ENCODE measurements at places on chromosomes 3 and 15. TPM values are rescaled to one million over a fixed set of nuclear protein-coding genes. Genes with fewer than 3 reads are reported as not detected.

DNA sequence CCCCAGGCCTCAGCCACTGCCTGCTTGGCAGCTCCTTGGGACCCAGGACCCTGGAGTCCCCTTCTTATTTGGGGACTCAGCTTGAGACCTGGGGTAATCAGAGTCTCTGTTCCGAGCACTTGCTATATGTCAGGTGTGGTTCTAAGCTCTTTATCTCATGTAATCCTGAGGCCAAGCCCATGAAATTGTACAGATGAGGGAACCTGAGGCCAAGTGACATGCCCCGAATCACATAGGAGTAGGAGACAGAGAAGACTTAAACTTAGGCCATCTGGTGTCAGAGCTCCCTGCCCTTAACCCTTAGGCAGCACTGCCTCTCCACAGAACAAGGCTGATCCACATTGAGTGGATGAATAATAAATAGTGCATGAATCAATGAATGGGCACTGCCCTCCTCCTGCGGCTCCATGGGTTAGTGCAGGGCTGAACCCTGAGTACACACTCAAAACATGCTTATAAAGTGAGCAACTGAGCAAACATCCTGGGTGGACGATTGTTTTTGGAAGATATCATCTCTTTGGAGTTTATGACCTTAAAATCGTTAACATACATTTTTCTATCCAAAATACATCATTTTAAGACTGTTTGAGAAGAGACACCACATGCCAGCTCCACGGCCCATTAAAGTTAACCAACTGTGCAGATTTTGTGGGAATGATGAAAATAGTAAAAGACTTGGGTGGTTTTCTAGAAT, 33.2 kb upstream of the IQSEC1 start:
- no peak for DNase-seq

DNA sequence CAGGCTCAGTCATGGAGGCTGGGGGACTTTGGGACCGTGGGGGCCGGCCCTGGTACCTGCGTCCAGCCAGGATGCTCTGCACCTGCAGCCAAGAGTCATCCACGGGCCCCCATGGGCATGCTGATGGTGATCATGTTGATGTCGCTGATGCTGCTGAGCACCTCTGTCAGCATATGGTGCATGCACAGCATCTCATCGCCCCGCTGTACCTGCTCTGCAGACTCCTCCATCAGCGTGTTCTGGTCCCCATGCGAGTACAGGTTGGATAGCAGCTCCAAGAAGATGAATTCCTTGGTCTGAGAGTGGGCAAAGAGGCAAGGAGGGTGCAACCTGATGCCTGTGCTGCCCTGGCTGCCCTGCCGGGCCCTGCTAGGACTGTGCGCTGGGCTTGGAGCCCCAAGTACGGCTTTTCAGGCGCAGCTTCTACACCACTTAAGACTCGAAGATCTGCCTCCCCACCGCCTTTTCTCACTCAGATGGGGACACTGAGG, 7.2 kb downstream of the RPS17 start:
- DNase-seq = no peak

The SPESP1 gene
- polyA plus RNA-seq = 5.5 TPM

The HYKK gene
- polyA plus RNA-seq = 8.9 TPM

- DNase-seq = no peak
Observed at GRCh38 chr15:90690585-90690984, 26.6 kb upstream of the BLM start.

- no peak for DNase-seq
Observed at GRCh38 chr15:67094001-67094826, 28.8 kb downstream of the SMAD3 start.

- DNase-seq = no peak
Observed at GRCh38 chr3:1528621-1529020, 435.8 kb downstream of the CNTN6 start.

DNA sequence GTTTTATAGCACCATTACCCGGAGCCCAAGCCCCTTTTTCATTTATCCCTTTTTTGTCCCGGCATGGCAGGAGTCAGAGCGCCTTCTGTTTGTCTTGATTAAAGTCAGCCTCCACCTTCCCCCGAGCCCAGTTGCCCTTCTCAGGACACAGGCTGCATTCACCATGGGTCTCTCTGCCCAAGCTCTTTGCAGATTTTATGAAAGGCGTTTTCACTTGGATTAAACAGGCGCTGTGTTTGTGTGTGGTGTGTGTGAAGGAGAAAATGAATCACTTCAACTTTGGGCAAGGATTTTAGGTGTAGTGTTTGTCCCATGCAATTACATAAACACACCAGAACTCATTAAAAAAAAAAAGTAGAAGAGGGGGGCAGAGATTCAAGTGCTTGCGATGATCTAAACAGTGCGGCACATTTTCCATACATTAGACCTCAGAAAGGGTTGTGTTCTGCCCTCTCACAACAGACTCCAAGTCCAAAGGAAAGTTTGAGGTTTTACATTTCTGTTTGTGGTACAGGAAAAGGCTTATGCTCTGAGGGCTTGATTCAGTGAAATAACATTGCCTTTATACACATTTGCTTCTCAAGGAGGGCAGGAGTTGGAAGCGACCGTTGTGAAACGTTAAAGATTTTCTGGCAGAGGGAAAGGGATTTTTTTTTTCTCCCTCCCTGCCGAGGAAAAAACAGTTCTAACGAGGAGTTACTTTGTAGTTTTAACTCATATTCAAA, 14.5 kb upstream of the IL16 start:
- DNase-seq = no peak

The KCNMB3 gene
- 7.3 TPM for polyA plus RNA-seq

GRCh38 chr3:17629400-17629799, 113.0 kb downstream of the TBC1D5 start:
- no peak for DNase-seq

DNA sequence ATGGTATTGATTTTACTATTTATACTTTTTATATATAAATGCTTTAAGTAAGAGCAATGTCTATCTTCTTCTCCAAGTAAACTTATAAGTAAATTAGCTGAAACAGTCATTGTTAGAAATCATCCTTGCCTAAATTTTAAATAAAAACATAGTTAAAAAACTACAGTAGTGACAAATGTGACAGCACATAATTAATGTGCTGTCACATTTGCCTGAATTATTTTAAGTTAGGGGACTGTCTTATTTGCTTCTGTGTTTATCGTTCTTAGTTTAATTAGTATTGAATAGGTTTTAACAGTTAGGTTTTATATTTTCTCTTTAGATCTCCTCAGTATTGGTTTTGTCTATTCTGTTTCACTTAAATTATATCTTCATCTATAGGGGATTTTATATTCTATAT, 36.1 kb downstream of the SLMAP start:
- no peak for DNase-seq

- DNase-seq = no peak
Observed at GRCh38 chr15:80242132-80242769, 9.8 kb downstream of the CTXND1 start.

- no peak for DNase-seq
Observed at GRCh38 chr15:35851491-35851890, 305.5 kb upstream of the DPH6 start.
